SHP77 (cell line): ENCODE measurements at places on chromosomes 7 and 10.
A peak's percentile ranks its signal among the peaks of the same experiment; 100 is the strongest.

GRCh38 chr7:117665368-117665767, 185.5 kb downstream of the CFTR start:
- DNase-seq: no peak

- DNase-seq: no peak
Measured at GRCh38 chr7:155843426-155844018, 31.3 kb upstream of the SHH start.

GRCh38 chr10:33487014-33487776, 152.7 kb upstream of the NRP1 start:
- no peak for DNase-seq

GRCh38 chr10:77600640-77601039, 37.0 kb downstream of the KCNMA1 start:
- DNase-seq: no peak

- DNase-seq: peak; percentile 38
Measured at GRCh38 chr10:32166365-32166764, 110.1 kb upstream of the KIF5B start.

- no peak for DNase-seq
Measured at GRCh38 chr10:80599424-80599847, 61.7 kb downstream of the SH2D4B start.

DNA sequence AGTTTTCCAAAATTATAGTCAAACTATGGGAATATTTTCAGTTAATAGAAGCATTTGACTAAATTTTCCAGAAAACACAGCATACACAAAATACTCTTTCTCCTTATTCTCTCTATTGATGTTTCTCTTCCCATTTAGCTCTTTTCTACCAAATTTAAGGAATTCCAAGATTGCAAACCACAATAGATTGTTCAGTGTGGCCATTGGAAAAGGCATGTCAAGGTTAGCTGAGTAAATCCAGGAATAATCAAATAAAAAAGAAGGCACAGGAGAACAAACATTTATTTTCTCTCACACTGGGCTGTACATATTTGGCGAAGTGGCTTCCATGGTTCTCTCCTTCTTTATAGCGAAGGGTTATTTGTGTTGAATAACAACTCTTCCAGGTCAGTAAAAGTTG, 117.3 kb downstream of the THSD7A start:
- no peak for DNase-seq

DNA sequence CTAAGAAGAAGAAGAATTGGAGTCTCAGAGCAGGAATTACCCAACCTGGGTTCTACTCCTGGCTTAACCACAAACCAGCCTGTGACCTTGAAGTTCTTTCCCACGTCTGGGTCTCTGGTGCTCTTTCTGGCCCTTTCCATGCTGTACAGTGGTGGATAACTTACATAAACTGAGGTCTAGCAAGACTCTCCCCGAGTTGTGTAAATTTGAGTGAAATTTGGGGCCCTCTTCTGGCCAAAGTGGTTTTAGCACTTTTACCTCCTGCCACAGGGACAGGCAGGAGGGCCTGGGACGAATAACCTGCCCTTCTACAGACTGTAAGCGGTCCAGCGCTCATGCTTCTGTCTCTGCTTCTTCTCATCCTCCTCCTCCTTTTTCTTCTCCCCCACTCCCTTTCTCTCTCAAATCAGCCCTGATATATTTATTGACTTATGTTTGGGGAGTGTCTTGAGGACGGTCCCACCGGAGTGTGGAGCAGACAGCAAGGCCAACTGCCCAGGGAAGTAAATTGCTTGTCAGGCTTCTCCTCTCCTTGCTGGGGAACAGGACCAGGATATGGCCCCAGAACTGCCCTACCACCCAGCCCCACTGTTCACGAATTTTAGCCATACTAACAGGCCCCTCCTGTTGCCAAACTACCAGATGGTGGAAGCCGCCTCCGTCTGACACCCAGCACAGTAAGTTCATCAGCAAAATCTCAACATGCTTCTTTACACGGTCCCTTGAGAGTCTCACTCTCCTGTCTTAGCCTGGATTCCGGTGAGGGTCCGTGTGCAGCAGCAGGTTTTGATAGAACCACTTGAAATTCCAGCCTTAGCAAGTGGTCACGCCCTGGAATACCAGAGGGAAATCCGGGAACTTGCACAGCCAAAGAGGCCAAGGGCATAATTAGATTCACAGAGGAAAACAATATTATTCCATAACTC, 4.0 kb upstream of the SH3PXD2A start:
- peak; percentile 65 for DNase-seq

DNA sequence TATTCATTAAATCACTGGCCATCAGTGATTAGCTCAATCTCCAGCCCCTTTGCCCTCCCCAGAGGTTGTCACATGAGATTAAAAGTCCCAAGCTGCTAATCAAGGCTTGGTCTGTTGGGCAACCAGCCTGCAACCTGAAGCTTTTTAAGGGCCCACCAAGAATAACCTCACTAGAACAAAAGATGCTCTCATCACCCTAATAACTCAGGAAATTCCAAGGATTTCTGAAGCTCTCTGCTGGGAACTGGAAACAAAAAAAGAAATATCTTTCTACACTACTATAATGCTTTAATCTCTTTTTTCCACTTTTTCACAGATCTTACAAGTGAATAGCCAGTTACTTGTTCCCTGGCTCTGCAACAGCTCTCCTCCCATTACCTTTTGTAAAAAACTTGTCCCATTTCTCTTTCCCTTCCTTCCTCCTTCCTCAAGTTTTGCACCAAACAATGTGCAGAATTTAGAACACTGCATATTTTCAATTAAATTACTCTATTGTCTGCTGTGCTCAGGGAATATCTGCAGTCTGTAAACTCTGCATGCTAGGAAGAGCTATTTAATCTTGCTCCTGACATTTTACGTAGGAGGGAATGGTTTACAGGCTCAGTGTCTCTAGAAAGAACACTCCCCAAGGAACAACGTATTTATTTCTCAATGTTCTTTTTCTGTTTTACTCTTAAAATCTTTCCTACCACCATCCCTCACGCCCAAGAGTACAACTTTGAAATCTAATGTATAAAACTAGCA, 169.1 kb downstream of the IMMP2L start:
- no peak for DNase-seq

- DNase-seq: no peak
Measured at GRCh38 chr7:150489782-150490181, 24.9 kb upstream of the GIMAP7 start.

DNA sequence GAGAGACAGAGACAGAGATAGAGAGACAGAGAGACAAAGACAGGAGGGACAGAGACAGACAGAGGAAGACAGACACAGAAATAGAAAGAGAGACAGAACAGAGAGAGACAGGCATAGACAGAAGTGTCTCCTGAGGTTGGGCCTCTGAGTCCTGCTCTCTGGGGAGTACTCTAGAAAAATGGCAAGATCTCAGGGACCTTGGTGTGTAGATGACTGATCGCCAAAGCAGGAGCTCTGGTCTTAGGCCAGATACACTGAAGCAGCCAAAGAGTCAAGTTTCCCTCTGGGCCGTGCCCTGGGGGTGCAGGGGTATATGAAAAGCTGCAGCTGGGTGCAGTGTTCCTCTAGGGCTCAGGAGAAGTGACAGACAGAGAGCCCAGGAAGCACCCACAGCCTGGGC, 176.6 kb upstream of the TNS3 start:
- DNase-seq: no peak

DNA sequence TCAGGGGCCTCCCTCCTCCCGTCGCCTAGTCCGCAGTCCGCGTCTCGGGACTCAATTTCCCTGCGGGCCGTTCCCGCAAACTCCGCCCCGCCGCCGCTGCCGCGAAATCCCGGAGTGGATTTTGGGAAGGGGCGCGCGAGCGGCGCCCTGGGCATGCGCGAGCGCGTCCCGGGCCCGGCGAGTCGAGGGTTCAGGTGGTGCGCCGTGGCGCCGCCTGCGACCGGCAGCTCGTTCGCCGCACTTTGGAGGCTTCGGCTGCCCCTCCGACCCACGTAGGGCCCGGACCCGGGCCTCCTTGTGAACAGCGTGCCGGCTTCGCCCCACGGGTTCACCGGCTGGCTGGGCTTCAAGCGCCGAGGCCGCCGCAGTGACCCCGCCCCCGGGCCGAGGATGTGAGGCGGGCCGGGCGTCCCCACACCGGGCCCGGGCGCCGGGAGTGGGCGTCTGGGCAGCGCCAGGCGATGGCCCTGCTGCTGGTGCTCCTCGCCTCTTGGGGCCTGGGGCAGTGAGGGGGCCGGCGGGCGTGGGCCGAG, at the start of gene PLEKHA8:
Gene PLEKHA8 (plus strand): TSS at position 197 of the 533 bp plus-strand sequence. CDS start 351 bp downstream, outside the sequence.
- peak; percentile 96 for DNase-seq

GRCh38 chr10:118669020-118669791, 73.8 kb upstream of the PRLHR start:
- DNase-seq: no peak

DNA sequence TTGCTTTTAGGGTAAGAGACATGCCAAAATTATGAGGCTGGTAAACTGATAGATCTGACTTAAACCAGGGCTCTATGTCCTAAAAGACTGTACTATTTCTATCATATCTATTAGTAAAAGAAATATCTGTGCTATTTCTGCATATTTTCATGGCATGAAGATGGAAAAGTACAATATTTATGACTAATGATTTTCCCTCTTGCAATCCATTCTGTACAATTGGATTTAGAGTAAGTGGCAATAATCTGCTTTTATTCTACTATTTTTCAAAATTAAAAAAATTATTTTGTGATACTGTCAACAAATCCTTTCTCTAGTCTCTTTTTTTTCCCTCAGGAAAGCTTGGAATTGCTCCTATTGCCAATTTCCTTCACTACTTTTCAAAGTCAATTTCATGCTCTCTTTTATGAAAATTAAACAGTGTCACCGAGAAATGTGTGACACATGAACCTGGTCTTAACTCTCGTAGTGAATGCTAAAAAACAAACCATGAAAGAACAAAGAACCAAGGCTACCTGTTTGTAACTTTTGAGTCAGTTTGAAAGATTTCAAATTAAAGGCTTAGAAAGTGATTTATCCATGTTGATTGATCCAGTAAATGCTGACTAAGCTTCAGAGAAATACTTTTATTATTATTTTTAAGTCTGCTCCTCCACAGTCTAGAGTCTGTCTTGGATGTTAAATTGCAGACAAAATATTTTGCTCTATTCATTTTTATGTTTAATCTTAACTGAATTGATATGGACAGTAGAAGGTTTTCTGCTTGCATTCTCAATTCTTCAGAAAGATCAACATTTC, 262.7 kb upstream of the CHRM2 start:
- DNase-seq: no peak

DNA sequence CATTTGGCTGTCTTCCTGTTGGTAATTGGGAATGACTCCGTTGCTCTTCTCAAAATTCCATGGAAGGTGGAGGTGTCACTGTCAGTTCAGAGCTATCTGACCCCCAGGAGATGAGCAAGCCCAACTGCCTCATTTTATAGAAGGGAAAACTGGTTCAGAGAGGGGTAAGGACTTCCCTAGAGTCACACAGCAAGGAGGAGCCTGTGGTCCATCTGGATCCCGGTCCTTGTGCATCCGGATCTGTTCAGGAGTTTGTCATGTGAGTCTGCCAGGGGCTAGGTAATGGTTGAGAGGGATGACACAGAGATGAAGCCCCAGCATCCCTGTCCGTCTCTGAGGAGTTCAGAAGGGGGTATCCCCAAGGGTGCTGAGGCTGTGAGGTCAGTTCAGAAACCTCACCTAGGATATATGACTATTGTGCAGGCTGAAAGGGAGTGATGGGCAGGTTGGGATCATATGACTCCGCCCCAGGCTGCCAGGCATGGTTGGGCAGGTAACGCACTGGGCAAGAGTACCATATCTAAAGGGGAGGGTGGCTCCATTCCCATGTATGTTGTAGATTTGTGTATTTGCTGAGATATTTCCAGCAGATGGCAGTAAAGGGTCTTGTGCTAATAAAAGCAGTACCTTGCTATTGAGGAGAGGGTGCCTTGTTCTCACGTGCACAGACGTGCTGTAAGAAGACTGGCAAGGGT, 16.0 kb upstream of the SLC29A3 start:
- peak; percentile 5 for DNase-seq

- DNase-seq: no peak
Measured at GRCh38 chr7:117841611-117842010, 31.6 kb downstream of the CTTNBP2 start.

DNA sequence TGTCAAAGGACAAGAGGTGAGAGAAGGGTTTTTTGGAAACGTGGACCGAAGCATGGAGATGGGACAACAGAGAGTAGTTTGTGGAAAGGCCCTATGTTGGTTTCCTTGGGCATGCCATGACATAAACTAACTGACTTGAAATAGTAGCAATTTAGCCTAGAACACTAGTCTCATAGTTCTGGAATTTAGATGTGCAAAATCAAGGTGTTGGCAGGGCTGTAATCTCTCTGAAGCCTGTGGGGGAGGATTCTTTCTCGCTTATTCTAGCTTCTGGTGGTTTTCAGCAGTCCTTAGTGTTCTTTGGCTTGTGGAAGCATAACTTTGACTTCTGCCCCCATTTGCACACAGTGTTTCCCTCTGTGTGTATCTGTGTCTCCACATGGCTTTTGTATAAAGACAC, 283.4 kb downstream of the GFRA1 start:
- no peak for DNase-seq

DNA sequence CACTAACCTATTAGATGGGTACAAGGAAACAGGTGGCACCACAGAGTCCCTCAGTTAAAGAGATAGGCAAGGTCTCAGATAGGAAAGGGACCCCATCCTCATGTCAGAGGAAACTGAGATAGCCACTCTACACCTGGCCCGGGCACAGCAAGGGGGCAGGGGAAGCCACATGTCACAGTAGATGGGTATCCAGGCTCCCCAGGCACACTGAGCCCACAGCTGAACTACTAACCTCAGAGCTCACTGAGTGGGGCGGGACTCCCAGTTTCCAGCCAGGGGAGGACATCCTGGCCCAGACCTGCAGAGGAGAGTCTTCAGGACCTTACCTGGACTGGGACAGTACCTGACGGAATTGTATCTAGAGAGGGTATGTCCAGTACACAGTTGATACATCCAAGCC, 3.7 kb upstream of the CDHR1 start:
- DNase-seq: no peak

DNA sequence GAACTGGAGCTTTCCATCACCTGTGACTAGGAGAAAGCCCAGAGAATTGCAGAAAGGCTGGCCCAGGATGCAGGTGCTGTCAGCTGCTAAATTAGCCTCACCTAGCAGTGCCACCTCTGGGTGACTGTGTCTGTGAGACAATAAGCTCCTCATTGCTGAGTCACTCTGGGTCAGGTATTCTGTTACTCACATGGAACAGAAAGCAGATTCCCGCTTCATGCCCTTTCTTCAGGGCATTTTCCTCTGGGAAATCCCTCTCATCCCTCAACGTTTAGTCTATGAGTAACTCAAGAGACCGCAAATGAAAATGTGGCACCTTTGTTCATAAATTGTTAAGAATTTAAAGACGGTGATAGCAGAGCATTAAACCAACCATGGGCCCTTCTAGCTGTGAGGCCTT, 184.0 kb downstream of the ADAM12 start:
- DNase-seq: no peak

GRCh38 chr7:45036317-45036716, 36.3 kb downstream of the CCM2 start:
- DNase-seq: no peak

GRCh38 chr10:100737355-100738054, 7.9 kb upstream of the PAX2 start:
- no peak for DNase-seq

GRCh38 chr7:41163991-41164390, 538.9 kb downstream of the INHBA start:
- no peak for DNase-seq

DNA sequence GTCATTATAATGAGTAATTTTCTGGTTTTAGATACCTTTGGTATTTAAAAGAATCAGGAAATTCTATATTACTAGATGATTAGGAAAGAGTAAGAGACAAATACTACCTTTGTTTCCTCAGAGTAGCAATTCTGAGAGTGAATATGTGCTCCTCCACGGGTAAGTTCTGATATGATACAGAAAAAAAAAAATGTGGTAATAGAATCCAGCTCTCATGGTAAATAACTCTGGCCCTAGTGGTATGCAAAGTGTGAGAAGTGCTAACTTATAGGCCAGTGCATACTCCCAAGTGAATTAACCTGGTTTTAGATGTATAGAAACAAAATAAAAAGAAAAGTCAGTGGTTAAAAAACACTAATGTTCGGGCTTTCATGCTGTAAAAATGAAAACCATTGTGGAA, 512.6 kb upstream of the SEMA3D start:
- DNase-seq: no peak
